ENCODE measurements at places on chromosomes 3 and 15.
A peak's percentile ranks its signal among the peaks of the same experiment; 100 is the strongest.

GRCh38 chr3:100789579-100789978, 80.3 kb downstream of the TFG start:
- DNase-seq: no peak

- no peak for DNase-seq
Observed at GRCh38 chr3:100073714-100074307, 40.5 kb downstream of the FILIP1L start.

DNA sequence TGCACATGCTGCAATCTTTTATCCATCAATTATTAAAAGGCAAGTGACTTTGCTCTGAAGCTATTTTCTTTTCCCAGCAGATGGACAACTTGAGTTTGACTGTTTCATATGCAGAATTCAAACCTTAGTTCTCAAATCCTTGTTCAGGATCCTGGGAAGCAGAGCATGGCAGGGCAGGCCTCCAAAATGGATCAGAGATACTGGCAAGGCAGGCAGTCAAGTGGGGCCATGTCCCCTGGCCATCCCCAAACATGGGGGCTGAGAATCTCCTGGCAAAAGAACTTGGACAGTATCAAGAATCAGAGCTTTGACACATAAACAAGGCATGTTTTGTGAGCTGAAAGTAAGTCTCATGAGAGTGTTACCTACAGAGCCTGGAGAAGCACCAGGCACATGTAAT, 122.9 kb upstream of the CTNNB1 start:
- DNase-seq: no peak

DNA sequence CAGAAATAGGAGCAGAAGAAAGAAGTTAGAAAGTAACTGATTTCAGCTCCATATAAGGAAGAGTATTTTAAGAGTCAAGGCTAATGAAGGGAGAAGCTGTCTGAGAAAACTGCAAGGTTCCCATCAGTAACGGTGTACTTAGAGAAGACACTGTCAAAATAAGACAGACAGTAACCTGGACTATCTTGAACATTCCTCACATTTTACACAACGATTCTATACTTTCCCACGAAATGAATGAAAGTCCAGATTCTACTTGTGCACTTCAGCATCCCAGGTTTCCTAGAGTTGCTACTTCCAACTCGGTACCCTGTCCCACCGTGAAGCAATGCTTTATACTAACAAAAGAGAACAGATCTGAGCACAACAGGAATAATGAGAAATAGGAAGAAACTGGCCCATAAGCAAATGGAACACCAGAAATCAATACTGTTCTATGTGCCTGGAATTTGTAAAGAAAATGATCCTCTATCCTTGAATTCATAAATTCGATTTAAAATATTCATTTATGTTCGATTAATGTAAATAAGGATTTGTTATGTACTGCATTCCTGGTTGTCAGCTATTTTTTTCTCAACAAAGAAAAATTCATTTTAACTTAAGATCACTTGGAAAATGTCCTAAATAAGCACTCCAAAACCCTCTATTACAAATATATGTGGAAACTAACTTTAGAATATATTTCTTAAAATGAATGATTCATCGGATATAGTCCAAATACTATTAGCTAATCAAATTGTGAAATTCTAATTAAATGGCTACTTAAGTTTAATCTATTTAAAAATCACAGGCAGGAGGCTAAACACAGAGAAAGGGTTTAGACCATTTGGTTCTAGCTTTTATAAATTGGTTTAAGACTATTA, 1.5 kb downstream of the C3orf70 start:
- no peak for DNase-seq

DNA sequence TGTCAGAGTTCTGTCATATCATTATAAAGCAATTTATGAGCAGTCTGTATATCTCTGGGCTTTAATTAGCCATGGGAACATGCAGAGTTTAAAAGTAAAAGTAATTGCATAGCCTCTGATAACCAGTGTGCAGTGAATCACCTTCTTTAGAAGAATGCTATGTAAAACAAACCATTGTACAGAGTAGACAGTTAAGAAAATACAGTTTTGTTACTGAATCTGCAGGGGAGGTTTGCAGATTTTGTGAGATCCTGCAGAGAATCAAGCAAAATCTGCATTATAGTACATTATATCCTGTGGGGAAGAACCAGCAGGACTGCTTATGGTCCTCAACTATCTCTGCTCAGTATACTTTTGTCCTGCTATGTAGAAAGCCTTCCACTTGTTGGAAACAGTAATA, 396.2 kb upstream of the NAALADL2 start:
- no peak for DNase-seq

GRCh38 chr3:133130168-133130567, 92.0 kb downstream of the TMEM108 start:
- peak; percentile 22 for DNase-seq

GRCh38 chr3:53650424-53650823, 156.0 kb downstream of the CACNA1D start:
- no peak for DNase-seq

- DNase-seq: no peak
Observed at GRCh38 chr3:55571216-55571813, 84.2 kb upstream of the WNT5A start.

- no peak for DNase-seq
Observed at GRCh38 chr3:139559541-139559940, 20.0 kb upstream of the RBP1 start.

DNA sequence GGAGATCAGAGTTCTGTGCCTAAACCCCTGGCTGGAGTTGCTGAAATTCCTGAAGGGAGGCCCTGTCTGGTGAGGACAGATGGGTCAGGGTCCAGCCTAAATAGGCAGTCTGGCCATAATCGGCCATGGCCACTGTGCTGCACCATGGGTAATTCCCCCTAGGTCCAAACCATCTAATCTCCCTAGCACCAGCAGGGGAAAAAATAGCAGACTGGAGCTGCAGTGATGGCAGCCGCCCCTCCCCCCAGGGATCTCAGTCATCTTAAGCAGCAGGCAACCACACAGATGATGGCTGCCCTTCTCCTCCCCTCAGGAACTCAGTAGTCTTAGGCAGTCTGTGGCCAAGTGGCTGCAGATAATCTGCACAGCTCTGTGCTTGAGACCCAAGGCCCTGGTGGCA, 68.4 kb upstream of the CD96 start:
- no peak for DNase-seq

DNA sequence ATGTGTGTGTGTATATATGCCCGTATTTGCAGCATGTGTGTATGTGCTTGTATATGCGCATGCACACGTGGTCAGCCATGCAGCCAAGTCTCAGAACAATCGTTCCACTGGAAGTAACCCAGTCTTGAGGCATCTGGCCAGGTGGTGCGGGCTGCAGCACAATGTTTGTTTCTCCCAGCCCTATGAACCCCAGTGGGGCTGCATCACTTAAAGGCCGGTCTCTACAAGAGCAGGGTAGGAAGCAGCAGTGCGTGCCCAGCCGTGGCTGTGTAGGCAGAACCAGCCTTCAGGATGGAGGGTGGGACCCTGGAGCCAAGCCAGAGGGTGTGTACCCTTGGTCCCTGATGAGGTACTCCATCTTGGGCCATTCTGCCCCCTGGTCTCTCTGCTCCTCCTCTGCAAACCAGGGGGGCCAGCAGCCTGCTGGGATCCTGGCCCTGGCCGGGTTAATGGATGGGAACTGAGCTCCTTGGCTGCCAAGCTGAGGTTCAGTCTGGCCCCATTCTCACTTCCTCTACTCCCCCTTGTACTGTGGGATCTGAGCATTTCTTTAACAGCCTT, 11.8 kb downstream of the KLF13 start:
- DNase-seq: no peak

- DNase-seq: no peak
Observed at GRCh38 chr3:55857633-55858032, 370.5 kb upstream of the WNT5A start.

DNA sequence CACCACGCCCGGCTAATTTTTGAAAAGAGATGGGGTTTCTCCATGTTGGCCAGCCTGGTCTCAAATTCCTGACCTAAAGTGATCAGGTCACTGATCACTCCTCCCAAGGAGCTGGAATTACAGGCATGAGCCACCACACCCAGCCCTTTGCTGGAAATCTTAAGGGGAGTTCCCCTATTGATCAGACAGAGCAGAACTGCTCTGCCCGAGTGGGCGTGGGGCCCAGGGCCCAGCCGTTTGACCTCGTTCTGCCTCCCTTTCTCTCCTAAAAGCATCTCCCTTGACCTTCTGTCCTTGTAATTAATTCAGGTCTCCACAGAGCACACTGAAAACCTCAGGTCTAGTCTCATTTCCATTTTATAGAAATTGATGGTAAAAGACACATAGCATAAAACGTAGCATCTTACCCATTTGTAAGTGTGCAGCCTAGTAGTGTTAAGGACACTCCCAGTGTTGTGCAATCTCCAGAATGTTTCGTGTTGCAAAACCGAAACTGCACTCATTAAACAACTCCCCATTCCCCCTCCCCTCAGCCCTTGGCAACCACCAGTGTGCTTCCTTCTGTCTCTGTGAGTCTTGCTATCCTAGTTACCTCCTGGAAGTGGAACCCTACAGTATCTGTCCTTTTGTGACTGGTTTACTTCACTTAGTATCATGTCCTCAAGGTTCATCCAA, 89.3 kb downstream of the SLCO3A1 start:
- DNase-seq: no peak

- no peak for DNase-seq
Observed at GRCh38 chr3:108951820-108952501, 1.7 kb downstream of the GUCA1C start.

DNA sequence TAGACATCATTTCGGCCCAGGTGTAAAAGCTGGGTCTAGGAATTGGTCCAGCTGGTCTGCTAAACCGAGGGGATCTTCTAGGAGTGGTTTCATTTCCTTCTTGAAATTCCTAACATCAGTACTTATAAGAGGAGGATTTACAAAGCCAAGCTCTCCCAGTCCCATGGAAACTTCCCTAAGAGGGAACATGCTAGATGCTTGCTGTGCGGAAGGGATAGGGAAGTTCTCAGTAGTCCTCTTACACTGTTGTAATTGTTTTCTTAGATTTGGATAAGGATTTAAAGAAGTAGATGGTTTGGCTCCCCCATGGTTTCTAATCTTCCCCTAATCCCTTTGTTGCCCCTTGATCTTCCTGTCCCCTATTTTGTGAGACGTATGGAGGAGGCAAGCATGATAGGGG, 89.7 kb upstream of the XCR1 start:
- DNase-seq: no peak
